ENCODE measurements at places on chromosomes 1 and 21.
A peak's percentile ranks its signal among the peaks of the same experiment; 100 is the strongest.

GRCh38 chr1:227926216-227926791 is 21.4 kb downstream of the WNT9A start:
- no peak for DNase-seq

GRCh38 chr1:201982082-201982622 is 296 bp upstream of the RNPEP start:
- DNase-seq: no peak

DNA sequence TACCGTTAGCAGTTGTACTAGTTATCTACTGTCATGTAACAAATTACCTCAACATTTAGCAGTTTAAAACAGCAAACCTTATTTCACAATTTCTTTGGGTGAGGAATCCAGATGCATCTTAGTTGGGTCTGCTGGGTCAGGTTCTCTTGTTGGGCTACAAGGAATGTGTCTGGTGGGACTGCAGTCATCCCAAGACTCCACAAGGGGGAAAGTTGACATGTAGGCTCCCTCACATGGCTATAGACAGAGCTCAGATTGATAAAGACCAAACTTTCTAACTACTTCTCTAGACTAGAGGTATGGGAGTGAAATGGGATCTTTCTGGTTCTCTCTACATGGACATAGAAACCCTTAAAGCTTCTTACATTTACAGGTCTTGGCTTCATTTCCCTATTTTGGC is 160.9 kb downstream of the UCK2 start:
- no peak for DNase-seq

DNA sequence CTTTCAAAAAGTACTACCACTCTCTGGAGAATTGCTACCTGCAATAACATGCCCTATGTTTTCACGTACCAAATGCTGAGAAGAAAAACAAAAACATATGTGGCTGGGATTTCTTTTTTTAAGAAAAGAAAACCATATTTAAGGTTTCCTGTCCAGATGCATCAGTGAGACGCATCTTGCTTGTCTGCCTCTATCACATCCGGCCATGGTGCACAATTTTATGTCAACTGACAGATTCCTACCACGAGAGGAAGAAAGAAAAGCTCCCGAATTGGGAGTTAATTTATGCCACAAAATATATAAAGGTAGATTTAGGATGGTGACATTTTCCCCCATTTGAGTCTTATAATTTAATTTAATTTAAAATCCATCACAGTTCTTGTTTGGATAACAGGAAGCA is 62.3 kb upstream of the COL24A1 start:
- DNase-seq: no peak

GRCh38 chr1:59892841-59893811 is 33.4 kb downstream of the CYP2J2 start:
- DNase-seq: no peak

GRCh38 chr1:236565530-236565929 is 38.8 kb downstream of the HEATR1 start:
- no peak for DNase-seq

DNA sequence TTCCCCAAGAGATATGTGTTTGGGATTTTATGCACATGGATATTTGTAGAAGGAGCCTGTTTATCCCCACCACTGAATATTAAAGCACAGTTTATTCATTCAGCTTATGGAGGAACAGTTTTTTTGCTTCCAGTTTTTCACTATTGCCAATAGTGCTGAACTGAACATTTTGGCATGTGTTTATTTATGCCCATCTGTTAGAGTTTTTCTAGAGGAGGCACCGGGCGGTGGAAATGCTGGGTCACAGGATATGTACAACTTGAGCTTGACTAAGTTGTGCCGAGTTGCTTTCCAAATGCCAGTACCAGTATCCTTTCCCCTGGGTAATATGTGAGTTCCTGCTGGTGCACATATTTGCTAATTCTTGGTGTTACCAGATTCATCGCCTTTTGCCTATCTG is 111.3 kb downstream of the GREM2 start:
- DNase-seq: no peak

GRCh38 chr1:24203404-24203803 is 16.3 kb upstream of the IFNLR1 start:
- no peak for DNase-seq

- no peak for DNase-seq
These were observed 294.0 kb upstream of the C1orf87 start for GRCh38 chr1:60367532-60367931.

- no peak for DNase-seq
These were observed 18.3 kb downstream of the PBX1 start for GRCh38 chr1:164577291-164577690.

DNA sequence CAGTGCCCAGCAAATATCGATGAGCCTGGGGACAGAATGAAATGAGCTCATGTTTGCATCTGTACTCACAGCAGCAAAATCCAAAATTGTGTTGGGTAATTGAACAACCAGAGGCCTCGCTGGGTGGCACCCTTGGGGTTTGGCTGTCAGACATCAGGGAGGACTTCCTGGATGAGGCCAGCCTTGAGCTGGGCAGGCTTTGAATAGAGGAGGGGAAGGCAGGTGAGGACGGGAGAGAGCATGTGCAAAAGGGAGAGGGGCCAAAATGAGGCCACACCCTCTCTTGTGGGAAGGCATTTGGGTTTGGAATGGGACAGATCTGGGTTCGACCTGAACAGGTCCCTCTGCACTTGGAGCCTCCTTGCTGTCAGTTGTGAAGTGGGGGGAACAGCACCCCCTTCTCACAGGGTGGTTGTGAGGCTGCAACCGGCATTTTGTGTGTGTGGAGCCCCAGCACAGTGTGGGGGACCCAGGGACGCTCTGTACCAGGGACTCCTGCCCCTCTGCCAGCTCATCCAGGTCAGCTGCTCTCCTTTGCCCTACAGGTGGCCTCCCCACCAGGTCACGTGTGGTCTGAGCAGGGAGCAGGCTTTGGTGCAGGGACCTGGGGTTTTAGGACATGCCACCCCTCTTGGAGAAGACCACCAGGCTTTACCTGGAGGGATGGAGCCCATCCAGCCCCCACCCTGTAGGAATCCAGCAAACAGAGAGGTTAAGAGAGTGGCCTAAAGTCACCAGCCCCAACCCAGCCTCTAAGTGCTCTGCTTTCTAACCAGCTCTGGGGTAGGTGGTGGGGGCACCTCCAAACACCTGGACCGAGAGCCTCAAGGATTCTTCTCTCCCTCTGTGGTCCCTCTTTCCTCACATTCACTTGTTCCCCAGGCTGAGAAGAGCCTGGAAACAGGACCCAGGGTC is 521.8 kb downstream of the PTPRU start:
- DNase-seq: no peak

- DNase-seq: peak; percentile 52
These were observed 37.1 kb upstream of the RAP1GAP start for GRCh38 chr1:21706151-21706835.

DNA sequence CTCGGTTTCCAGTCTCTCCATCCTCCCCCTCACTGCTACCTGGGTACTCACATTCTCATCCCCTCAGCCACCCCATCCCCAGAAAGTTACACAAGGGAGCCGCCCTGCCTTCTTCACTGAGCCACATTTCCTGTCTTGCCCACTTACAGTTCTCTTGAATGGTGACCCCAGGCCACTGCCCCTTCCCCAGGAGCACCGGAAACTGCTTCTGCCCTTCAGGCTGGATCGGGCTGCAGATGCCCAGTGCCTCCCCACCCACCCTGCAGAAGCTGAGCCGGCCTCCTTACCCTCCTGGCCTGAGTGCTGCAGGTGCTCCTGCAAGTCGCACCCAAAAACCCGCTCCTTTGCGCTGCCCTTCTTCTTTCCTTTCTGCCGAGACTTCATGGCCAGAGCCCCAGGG is 450 bp downstream of the ARHGAP30 start:
- DNase-seq: no peak

GRCh38 chr1:35223084-35223630 is 30.2 kb upstream of the SFPQ start:
- no peak for DNase-seq

GRCh38 chr21:26505211-26505610 is 67.9 kb downstream of the CYYR1 start:
- peak; percentile 7 for DNase-seq

DNA sequence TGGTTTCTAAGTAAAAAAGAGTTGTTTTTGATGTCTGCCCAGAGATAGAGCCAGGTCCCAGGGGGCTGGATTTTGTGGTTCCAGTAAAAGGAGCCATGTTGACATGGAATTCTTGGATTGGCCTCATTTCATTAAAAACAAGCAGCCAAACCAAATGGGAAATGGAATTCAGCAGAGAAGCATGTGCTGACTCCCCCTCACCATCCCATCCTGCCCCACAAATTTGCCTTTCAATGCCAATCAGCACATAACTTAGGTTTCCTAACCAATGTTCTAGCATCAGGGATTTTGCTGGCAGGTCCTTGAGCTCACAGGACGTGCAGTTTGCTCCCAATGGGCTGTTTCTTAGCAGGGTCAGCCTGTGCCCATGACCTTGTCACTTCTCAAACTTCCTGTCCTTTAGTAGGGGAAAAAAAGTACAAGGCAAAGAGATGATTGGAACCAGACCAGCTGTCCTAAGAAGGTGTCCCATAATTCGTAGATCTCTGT is 101.5 kb upstream of the GADD45A start:
- DNase-seq: peak; percentile 90

DNA sequence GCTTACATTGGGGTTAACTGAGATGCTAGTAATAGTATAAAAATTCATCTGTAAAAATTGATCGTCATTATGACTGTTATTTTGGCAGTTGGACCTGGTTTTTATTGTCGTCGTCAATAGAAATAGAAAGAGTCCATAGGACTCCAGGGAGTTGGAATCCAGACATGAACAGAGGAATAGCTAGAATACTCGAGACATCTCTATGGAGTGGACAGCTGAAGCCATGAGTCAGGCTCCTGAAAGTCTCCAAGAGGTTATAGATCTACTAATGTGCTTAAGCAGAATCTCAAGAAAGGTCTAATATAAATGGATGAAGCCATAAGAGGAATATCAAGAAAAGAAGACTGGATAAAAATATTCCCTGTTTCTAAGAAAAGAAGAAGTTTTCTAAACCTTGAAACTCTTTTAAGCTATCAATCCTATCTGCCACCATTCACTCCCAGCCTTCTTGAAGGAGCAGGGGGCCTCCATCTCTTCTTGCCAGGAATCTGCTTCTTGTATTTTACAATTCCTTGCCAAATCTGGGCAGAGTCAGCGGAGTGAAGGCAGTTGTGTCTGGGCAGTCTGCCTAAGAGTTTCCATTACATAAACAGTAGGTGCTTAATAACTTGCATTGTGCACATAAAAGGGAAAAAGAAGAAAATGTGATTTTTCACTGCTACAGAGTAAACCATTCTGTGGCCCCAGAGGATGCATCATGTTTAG is 163.3 kb downstream of the ST6GALNAC5 start:
- no peak for DNase-seq

GRCh38 chr1:233224311-233224710 is 71.2 kb downstream of the PCNX2 start:
- DNase-seq: peak; percentile 59

GRCh38 chr1:115850937-115851336 is 10.0 kb upstream of the NHLH2 start:
- DNase-seq: no peak

DNA sequence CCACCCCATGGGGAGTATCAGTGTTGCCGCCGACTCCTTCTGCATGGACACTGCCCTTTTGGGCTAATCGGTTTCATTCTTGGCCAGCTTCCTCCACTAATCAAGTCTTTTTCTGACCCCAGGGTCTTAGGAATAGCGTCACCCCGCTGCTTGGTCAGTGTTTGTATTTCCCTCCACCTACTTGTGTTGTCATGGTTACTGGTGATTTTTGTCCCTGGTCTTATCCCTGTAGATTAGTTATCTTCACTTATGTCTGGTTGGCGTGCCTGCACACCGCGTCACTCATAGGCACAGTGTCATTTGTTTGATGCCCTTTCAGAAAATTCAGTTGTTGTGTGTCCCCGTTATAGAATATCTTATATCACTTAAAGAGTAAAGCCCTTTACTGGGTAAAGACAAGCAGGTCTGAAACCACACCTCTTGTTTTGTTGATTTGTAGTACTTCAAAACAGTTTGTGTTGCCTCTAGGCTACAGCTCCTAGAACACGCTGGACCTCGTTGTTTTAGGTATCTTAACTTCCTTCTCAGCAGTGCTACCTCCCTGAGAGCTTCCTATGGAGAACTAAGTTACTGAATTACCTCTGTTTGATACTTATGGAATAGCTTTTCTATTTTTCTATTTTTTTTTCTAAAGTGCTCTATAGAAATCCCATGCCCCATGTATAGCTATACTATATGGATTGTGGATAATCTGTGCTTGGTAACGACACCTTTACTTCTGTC is 868 bp downstream of the PPP1R12B start:
- DNase-seq: peak; percentile 22

GRCh38 chr1:35572296-35572695 is 818 bp upstream of the TFAP2E start:
- DNase-seq: no peak

- DNase-seq: no peak
These were observed 27.2 kb downstream of the SYT6 start for GRCh38 chr1:114126261-114127095.

DNA sequence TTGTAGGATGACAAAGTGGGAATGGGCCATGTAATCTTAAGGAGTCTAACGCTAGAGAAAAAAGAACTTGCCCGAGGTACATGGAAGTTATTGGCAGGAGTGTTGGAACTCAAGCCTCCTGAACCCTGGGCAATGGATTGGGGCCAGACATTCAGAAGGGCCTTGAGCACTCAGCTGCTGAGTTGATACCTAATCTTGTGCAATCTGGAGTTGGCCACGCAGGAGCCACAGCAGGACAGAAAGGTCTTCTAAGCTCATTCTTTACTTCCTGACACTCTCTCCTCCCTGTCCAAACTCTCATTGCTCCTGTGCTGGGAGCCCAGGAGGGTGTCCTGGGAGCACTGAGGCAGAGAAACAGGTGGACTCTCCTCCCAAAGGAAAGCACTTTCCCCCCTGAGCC is 25.1 kb upstream of the CSF1 start:
- no peak for DNase-seq

- peak; percentile 25 for DNase-seq
These were observed 9.0 kb downstream of the GSTM5 start for GRCh38 chr1:109721042-109721441.

DNA sequence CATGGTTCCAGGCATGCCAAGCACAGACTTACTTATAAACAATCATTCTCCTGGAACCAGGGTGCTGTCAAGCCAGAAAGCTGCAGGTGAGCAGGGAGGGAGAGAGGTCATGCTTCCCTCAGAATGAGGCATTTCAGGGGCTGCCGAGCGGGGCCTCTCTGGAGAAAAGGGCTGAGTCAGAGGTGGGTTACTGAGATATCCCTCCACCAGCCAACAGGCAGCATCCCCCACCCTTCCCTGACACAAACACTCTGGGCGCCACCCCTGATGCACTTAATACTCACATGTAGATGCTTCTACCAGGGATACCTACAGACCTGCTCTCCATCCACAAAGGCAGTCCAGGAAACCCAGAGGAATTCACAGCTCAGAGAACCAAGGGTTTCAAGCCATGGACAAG is 13.1 kb downstream of the STK40 start:
- no peak for DNase-seq

GRCh38 chr1:44068442-44068921 is 37.2 kb upstream of the SLC6A9 start:
- DNase-seq: no peak

DNA sequence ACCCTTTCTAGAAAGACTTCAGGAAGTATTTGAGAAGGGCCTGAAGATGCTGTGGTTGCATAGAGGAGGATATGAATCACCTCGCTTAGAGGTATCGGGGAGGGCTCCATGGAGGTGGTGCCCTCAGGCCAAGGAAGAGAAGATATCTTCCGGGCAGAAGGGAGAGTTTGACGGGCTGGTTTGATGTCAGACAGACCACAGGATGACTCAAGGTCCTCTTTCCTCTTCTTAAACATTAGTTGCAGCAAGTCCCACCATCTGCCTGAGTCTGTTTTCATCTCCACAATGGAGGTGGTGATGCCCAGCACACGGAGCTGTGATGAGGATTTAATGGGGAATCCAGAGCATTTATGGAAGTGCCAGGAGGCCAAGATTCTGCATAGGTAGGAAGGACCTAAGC is 25.1 kb upstream of the RUNX3 start:
- DNase-seq: peak; percentile 68

All from fibroblast of skin of scalp (primary cell).